ENCODE measurements at places on chromosomes 13 and 19. TPM values are rescaled to one million over a fixed set of nuclear protein-coding genes. Genes with fewer than 3 reads are reported as not detected.

HS6ST3 gene
- under 0.01 TPM for total RNA-seq

ZNF729 gene
- total RNA-seq, result not detected

UPK1A gene
- total RNA-seq, result not detected

CBLC gene
- total RNA-seq, result not detected

ZNF221 gene
- total RNA-seq, result 6.8 TPM

CEACAM3 gene
- total RNA-seq, result not detected

C13orf42 gene
- not detected for total RNA-seq

NDUFA13 gene
- 191 TPM for total RNA-seq

MBD3L2 gene
- not detected for total RNA-seq

ZNF428 gene
- total RNA-seq, result 46.5 TPM

ZNF737 gene
- total RNA-seq, result 9.3 TPM
